ENCODE measurements at places on chromosomes 2 and 18.

DNA sequence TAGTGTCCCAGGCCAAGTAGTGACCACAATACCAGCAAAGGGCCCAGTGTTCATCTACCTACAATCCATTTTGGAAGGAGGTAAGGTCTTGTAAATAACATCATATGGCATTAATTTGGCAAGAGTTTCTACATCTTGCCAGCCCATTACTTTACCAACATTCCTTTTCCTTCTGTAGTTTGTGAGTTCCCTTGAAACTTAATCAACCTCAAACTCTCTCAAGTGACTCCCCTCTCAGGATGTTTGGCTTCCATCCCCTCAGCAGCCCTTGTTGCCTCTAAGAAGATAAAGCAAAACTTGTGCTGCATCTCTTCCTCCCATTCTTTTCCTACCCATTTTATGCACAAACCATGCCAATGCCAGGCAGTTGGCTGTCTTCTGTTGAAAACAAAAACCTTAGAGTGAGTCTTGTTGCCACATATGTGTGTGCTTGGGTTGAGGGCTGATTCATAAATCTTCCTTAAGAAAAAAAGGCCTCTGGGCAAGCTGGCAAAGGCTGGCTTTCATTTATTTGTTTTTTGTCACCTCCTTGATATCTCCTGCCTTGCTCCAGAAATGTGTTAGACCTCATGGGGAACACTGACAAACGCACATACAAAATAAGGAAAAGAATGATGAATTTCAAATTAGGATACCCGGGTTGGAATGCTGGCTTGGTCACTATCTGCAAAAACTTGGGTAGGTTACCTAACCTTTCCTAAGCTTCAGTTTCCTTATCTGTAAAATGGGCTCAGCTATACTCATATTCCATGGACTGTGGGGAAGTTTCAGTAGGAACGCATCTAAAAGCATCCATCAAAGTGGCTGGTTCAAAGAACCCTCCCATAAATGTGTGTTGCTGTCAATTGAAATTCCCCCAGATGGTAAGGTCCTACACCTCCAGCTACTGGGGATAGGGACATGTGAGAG lies 29.4 kb upstream of the ST3GAL5 start:
- no peak for DNase-seq

DNA sequence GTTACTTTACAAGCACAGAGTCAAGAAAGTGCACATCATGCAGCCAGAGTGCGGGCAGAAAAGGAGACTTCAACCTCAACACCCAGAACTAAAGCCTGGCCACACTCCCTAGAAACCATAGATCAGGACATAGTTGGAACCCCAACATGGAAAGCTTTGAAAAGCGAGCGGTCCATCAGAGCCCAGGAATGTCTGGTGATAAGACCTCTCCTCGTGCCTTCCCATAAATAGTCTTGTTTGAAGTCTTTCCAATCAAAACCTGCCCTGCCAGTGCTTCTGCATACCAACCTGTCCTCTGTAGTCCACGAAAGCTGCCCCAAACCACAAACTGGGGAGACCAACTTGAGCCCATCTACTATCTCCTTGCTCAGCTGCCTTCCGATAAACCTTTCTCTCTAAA lies 55.5 kb downstream of the NEURL3 start:
- DNase-seq: no peak

GRCh38 chr18:11851806-11852337 lies 659 bp downstream of the CHMP1B start:
- DNase-seq: no peak

GRCh38 chr18:61931654-61932379 lies 39.0 kb upstream of the RNF152 start:
- no peak for DNase-seq

- DNase-seq: no peak
Measured at GRCh38 chr2:15507061-15507460, 54.1 kb downstream of the NBAS start.

- DNase-seq: no peak
Measured at GRCh38 chr2:10309286-10309685, 6.6 kb downstream of the HPCAL1 start.

DNA sequence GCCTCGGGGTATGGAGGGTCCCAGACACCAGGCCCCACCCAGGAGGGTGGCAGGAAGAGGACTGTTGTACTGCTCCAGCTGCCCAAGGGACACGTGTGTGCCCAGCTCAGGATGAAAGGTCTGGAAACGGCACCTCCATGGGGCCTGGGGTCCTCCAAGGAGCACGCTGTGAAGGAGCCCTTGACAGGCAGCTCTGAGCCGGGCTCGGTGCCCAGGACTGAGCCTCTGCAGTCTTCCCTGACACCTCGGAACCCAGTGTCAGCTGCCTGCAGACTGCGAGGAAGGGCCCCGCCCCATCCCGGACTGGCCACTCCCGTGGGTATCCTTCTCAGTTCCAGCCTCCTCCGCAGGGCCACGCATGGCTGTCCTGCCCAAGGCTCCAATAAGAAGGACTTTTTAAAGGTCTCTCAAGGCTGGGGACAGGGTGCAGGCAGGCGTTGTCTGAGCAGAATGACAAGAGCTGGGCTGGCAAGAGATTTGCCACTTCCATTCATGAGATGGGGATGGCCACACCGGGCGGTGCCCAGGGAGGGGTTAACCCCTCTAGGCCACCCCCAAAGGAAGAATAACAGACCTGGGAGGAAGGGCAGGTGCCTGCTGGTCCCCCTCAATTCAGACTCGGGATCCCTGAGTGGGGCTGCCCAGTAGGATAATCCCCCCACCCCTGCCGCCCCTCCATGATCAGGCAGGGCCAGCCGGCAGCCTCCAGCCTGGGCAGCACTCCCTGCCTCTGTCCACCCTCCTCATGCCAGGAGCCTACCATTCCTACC lies 8.9 kb downstream of the ECEL1 start:
- no peak for DNase-seq

DNA sequence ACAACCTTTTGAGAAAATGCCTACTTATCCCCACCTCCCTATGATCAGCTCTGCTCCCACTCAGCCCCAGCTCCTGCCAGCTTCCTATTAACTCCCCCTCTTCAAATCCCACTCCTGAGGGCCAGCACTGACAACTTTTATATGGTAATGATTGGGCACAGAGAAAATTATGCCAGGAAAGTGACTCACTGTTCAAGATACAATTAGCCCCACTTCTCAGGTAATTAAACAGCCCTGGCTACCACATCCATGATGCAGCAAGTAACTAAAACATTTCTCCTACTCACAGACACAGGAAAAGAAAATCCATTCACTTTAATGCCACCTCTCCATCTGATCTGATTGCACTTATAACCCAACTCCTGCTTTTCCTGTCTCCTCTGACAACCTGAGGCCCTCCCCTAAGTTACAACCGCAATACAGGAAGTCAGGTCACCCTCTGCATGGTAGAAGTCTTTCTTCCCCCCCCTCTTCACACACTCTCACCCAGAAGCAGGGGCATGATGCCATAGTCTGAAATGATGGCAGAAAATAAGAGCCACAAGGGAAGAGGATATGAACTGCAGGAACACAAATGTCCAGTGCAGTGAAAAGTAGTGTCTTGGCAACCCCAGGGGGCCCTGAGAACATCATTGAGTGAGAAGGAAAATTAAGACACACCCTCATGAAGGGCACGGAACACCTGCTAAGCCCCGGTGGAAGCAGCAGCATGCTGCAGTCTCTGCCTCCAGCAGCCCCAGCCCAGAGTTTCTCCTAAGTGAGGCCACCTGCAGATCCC lies 54.4 kb downstream of the STK39 start:
- peak; percentile 31 for DNase-seq

- no peak for DNase-seq
Measured at GRCh38 chr2:182240862-182241371, 185.9 kb downstream of the PDE1A start.

GRCh38 chr2:215712871-215713790 lies 277.3 kb upstream of the FN1 start:
- DNase-seq: peak; percentile 87

GRCh38 chr2:137980459-137980858 lies 16.2 kb downstream of the HNMT start:
- no peak for DNase-seq

GRCh38 chr2:69452687-69453086 lies 15.5 kb upstream of the NFU1 start:
- DNase-seq: no peak

DNA sequence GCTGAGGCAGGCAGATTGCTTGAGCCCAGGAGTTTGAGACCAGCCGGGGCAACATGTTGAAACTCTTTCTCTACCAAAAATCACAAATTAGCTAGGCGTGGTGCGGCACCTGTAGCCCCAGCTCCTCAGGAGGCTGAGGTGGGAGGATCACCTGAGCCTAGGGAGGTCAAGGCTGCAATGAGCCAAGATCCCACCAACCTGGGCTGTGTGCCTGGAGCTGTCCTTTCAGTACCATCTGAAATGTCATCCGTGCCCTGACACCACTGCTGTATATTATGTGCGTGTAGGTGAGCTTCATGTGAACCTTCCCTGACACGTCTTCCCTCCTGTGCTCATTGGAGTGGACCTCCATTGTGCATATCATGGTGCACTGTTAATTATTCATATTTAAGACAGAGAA lies 84.8 kb upstream of the HNRNPA3 start:
- DNase-seq: no peak

All from fibroblast of the conjunctiva (primary cell).